ENCODE measurements at places on chromosomes 16 and 17. TPM values are rescaled to one million over a fixed set of nuclear protein-coding genes. Genes with fewer than 3 reads are reported as not detected.

STX8 gene
- total RNA-seq, result 22.6 TPM

TMEM219 gene
- total RNA-seq, result 54.5 TPM

ZFPM1 gene
- 25.9 TPM for total RNA-seq

ALOX15B gene
- not detected for total RNA-seq

RPL38 gene
- 1,408 TPM for total RNA-seq

Data from Caco-2 (cell line).